ENCODE measurements at places on chromosomes 2 and 18. TPM values are rescaled to one million over a fixed set of nuclear protein-coding genes. Genes with fewer than 3 reads are reported as not detected.

GRCh38 chr18:9337873-9338272, 3.3 kb downstream of the TWSG1 start:
- no peak for DNase-seq

DNA sequence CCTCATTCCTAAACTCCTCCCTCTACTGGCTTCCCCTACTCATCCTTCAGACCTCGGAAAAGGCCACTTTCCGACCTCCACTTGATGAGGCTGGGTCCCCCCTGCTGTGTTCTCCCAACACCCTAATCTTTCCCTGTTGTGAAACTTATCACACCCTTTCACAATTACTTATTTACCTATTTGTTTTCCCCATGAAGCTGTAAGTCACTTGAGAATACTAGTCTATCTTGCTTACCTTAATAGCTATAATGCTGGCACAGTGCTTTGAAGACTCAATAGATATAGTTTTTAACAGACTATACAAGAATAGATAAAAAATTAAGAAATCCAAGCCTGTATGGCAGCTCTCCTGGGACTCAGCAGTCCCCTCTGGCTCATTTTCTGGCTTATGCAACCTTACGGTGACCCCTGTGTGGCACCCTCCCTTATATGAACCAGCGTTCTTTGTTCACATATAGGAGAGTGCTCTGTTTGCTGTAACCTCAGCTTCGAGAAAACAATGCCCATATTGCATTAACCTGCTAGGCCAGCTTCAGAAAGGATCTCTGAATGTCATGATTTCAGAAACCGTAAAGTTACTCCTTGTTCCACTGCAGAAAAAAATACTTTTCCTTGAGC, 220.4 kb upstream of the PKDCC start:
- no peak for DNase-seq

- no peak for DNase-seq
These were observed 309.3 kb downstream of the ZNF521 start for GRCh38 chr18:25042641-25043051.

DNA sequence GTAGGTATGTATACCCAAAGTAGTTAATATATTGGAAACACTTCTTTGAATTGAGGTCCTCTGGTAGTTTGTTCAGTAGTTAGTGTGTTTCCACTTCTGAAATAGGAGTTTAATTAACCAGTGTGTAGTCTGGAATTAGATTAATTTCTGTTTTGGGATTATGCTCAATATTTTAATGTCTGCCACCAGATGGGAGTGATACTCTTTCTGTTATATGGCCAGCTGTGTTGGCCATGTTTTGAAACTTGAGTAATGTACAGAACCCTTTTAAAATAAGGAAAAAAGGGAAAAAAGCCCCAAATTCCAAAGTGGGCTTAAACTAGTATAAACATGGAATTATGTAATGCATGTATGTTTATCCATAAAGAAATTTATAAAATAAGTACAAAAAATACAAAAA, 147.7 kb downstream of the CTNNA2 start:
- no peak for DNase-seq

Gene GALNT3
- 2.4 TPM for polyA plus RNA-seq

Gene GCG
- not detected for polyA plus RNA-seq

Measured in BJ (cell line).